ENCODE measurements at places on chromosomes 12 and 14. TPM values are rescaled to one million over a fixed set of nuclear protein-coding genes. Genes with fewer than 3 reads are reported as not detected.

Gene KIF5A
- total RNA-seq = 0.29 TPM

DNA sequence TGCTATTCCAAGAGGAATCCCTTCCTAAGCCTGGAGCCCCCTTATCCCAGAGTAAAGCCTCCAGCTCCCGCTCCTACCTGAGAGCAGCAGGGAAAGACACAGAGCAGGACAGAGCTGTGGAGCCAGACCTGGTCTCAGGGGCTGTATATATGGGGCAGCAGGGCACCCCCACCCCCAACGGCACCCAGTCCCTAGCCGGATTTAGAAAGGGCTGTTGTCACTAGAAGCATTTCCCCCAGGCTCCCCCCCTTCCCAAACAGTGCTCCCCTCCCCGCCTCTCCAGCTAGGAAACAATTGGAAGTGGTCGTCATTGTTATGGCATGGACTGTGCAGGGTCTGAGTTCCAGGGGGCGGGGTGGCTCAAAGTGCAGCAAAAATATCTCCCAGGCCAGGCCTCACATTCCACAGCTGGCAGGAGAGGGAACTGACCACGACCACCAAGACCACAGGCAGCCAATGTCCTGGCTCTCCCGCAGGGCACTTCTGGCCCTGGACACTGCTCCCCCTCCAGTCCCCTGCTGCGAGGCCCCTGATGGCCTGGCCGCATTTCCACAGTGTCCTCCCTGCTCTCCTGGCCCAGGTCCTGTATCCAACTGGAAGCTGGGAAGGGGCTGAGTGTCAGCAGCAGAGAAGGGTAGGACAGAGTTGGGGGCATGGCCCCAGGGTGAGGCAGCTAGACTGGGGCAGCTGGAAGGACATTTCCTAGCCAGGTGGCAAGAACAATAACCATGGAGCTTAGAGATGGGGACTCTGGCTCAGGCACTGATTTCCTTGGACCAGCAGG, at the start of gene MYH7:
TSS of gene MYH7 (minus strand) at position 118 of the 784 bp plus-strand sequence. CDS start 1,928 bp downstream, outside the sequence.
- DNase-seq = no peak

DNA sequence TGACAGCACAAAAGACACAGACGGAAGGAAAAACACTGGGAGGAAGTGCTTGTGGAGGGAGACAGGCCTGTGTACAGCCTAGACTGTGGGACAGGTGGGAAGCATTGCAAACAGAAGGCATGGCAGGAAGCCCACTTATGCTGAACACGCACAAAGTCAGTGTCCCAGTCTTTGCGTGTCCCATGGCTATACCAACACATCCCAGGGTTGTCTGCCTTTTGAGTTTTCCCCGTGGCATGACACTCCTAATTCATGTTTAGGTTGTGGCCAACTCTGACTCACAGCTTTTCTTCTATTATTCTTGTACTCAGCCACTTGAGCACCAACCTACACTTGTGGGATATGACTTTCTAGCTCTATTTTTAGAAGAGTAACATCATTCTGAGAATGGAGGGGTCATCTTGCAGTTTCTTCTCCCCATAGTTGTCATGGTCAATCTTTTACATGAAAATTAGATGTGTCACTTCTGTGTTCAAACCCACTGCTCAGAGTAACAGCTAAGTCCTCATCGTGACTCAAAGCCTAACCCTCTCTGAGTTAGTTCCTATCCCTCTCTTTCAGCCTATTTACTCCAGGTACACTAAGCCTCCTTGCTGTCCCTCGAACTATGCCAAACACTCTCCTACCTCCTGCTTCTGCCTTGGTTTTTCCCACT, 27.5 kb upstream of the JPH4 start:
- peak; percentile 64 for DNase-seq

DNA sequence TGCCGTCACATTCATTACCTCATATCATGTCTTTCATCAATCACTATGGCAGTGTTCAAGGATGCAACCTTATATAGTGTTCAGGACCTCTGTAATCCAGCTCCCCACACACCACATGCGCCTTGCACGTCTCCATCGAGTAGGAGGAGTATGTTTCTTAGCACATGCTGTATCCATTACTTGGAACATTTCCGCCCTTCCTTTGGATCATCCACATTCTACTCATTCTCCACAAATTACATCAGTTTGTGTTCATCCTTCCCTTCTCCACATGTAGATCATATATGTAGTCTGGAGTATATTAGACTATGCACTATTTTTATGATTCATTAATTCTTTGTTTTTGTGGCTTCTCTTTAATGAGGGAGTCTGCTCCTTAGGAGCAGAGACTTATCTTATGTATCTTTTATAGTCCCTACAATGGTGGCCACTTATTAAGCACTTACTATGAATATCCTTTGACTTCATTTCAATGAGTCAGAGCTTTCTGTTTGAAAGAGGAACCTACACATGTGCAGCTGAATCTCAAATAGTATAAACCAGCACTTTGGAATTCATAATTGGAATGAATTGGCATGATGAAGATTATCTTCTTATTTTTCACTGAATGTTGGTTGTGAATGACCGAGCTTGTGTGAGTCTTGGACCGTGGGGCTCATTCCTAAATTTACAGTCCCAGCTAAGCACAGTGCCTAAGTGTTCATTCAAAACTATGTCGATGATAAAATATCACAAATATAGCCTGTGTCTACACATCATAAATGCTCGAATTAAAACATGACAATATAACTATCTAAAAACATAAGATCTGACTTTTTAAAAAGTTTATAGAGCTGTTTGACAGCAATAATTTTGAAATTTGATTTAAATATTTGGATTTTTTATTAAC, 30.2 kb upstream of the NPAS3 start:
- DNase-seq = no peak

Gene NRIP2
- 0.59 TPM for total RNA-seq

Gene SIX1
- 21.5 TPM for total RNA-seq

Gene ETFBKMT
- total RNA-seq = 4.7 TPM

- no peak for DNase-seq
These were observed 4.2 kb downstream of the PNMA1 start for GRCh38 chr14:73709904-73710469.

DNA sequence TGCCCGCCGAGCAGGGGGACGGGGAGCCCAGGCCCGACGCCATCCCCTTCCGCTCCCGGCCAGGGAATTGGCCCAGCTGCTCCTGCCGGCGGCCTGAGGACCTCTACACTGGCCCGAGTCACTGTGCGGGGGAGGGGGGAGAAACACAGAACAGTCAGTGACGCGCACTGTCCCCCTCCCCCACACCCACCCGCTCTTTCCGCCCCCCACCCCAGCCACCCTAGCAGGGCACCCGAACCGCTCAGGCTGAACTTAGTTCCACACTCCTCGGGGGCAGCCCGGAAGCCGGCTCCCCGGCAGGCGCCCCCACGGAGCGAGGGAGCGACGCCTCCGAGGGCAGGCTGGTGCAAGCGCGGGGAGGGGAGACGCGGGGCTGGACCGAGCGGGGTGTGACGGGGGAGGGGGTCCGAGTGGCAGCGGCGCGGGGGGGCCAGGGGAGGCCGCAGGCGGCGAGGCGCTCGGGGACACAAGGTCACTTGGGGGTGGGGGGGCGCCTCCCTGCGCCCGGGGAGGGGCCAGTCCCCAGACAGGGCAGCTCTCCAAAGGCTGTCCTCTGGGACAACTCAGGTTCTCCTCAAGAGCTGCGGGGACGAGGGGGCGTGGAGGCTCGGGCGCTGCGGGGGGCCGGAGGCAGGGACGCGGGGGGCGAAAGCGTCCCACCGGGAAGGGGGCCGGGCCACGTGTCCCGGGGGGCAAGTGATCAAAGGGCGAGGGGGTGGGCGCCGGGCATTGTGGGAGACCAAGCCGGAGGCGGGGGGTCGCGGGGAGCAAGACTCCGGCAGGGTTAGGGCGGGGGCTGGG, 648 bp downstream of the CHD4 start:
- peak; percentile 91 for DNase-seq

Gene C14orf132
- 41.5 TPM for total RNA-seq

Measured in osteoblast (primary cell).